SJCRH30 (cell line): ENCODE measurements at places on chromosomes 7 and 10. TPM values are rescaled to one million over a fixed set of nuclear protein-coding genes. Genes with fewer than 3 reads are reported as not detected.

The AKR1C2 gene
- total RNA-seq = 3.0 and 3.1 TPM in 2 replicates

The CUZD1 gene
- 1.9 and 3.3 TPM in 2 replicates for total RNA-seq

The LBX1 gene
- total RNA-seq = 13.5 and 13.7 TPM in 2 replicates

The VENTX gene
- 0.10 and 0.26 TPM in 2 replicates for total RNA-seq

The DLD gene
- 113 and 151 TPM in 2 replicates for total RNA-seq

The OPN4 gene
- not detected in 2 replicates for total RNA-seq

The TRIM8 gene
- total RNA-seq = 66.6 and 67.3 TPM in 2 replicates

The KCP gene
- 0.20 and 0.38 TPM in 2 replicates for total RNA-seq

The LLCFC1 gene
- total RNA-seq = not detected in 2 replicates

The FKBP14 gene
- 23.7 and 29.7 TPM in 2 replicates for total RNA-seq

The CCDC172 gene
- not detected in 2 replicates for total RNA-seq

The BTBD16 gene
- total RNA-seq = not detected in 2 replicates

The NUDT1 gene
- total RNA-seq = 71.2 and 91.3 TPM in 2 replicates

The NKX1-2 gene
- total RNA-seq = 0.24 and 0.56 TPM in 2 replicates

The PNLIPRP3 gene
- 0.10 TPM in 1 of 2 replicates, not detected in the other for total RNA-seq

The HOXA9 gene
- total RNA-seq = 0.10 and 0.30 TPM in 2 replicates

The TAS2R3 gene
- total RNA-seq = 0.24 and 0.38 TPM in 2 replicates

DNA sequence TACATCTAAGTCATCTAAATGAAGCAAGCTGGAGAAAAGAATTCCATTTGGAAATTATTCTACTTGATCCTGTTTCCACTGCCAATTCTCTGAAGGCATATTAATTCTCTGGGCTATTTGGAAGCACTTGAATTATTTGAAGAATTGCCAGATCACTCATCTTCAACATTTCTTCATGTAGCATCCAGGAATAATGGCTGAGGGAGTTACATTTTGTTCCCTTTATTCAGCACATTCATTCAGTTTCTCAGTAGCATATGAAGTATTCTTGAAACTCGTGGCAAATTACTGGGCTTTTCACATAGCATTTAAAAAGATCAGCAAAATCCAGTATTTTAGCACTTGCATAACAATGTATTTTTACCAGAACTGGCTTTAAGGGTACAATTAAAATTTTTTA, 127.1 kb upstream of the VIPR2 start:
- no peaks in the 10 kb centered on the region for H3K27me3 ChIP-seq
- no peaks in the 10 kb centered on the region for H3K4me1 ChIP-seq
- H3K36me3 ChIP-seq = no peaks in the 10 kb centered on the region
- no peak overlapping the region for H3K27ac ChIP-seq
- no peak overlapping the region for H3K4me3 ChIP-seq

- no peaks in the 10 kb centered on the region for H3K27me3 ChIP-seq
- H3K4me1 ChIP-seq = no peaks in the 10 kb centered on the region
- H3K36me3 ChIP-seq = no peaks in the 10 kb centered on the region
- H3K27ac ChIP-seq = no peak overlapping the region
These were observed 552 bp downstream of the IL15RA start for GRCh38 chr10:5976512-5977470.

DNA sequence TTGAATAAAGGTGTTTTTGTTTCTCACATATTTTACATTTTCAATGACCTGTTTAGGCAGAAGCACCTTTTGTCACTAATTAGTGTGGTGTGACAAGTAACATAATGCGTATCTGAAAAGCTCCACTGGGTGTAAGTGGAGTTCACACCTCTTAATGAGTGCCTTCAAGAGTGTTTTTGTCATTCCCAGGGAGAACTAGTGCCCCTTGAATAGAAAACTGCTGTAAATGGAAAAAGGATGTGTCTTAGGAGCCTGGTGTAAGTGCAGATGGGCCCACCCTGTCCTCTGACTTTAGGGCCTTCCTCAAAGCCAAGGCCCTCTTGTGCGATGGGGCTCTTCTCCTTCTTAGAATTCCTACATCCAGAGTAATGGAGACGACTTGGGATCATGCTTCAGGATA, 170.0 kb downstream of the MGMT start:
- no peak overlapping the region for H3K4me3 ChIP-seq
- no peaks in the 10 kb centered on the region for H3K36me3 ChIP-seq
- H3K27me3 ChIP-seq = no peaks in the 10 kb centered on the region

GRCh38 chr7:50394315-50394714, 55.8 kb downstream of the FIGNL1 start:
- DNase-seq = no peak
- H3K36me3 ChIP-seq = no peaks in the 10 kb centered on the region
- H3K4me3 ChIP-seq = no peak overlapping the region
- peaks cover under 1% of the 10 kb centered on the region; the same call in 1 of the 2 replicates for H3K27me3 ChIP-seq

- H3K27ac ChIP-seq = no peak overlapping the region
- H3K36me3 ChIP-seq = no peaks in the 10 kb centered on the region
- no peaks in the 10 kb centered on the region for H3K27me3 ChIP-seq
- no peak for DNase-seq
- no peak overlapping the region for H3K4me3 ChIP-seq
- H3K4me1 ChIP-seq = peaks cover 12% of the 10 kb centered on the region
These were observed 647.6 kb downstream of the TNS3 start for GRCh38 chr7:46934198-46934825.

- no peak overlapping the region for H3K27ac ChIP-seq
- H3K4me3 ChIP-seq = peak overlapping the region; percentile 57
- peaks cover 9% of the 10 kb centered on the region for H3K27me3 ChIP-seq
These were observed 824 bp downstream of the RELN start for GRCh38 chr7:103988468-103989199.

DNA sequence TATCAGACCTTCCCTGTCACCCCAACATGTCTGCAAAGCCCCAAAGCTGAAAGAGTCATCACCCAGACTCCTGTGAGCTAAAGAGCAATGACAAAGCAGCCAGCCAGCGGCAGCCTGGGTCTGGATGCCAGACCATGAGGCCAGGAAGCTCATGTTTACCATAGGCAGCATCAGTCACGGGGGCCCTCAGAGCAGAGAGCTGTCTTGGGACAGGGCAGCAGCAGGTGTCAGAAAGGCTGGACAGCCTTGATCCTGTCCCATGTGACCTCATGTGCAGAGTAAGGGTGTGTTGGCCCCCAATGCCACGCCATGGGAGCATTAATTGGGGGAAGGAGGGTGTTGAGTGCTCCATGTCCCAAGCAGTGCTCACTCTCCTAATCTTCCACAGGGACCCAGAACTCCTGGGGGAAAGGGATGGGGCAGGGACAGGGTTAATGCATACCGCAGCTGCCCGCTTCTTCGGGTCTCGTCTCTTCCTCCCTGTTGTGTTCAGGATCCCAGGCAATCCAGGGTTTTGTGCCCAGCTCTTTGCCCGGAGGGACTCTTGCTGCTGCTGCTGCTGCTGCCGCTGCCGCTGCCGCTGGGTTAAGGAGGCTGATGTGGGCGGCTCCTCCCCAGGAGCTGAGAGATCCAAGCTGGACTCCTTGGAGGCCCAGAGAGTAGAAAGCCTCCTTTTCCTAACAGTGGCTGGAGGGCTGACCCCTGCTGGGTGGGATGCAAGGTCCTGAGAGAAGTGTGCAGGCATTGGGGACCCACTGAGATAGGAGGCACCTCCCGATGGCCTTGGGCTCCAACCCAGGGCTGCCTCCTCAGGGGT, 7.1 kb downstream of the CCDC201 start:
- no peak overlapping the region for H3K27ac ChIP-seq
- peaks cover 18% of the 10 kb centered on the region for H3K27me3 ChIP-seq
- no peaks in the 10 kb centered on the region for H3K36me3 ChIP-seq
- H3K4me3 ChIP-seq = no peak overlapping the region
- DNase-seq = no peak

DNA sequence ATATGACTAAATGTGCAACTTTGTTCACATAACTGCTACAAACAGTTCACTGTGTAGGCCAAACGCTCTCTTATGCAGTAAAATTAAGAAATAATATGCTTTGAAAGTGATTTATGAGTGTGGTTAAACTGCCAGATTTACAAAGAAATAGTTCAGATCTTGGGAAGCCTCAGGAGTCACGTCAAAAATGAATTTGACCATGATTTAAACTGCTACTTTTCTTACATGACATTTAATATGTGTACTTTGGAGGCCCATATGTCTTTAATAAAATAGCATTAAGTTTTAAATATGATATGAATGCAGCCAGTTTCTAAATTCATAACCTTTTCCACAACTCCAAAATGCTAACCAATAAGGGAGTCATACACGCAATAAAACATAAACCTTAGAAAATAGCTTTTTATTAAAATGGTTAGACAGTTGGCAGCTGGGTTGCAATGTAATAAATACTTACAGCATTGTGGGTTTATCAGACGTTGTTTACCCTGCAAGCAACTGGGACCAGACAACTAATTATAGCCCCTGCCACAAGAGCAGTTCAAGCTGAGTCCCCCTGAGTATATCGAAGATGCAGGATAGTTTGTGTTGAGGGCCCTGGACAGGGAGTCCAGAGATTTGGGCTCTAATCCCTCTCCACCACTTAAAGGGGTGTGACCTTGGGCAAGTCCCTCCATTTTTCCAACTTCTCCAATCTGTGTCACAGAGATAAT, 640.4 kb downstream of the LRMDA start:
- no peak overlapping the region for H3K4me3 ChIP-seq
- no peaks in the 10 kb centered on the region for H3K27me3 ChIP-seq
- H3K4me1 ChIP-seq = peaks cover 6% of the 10 kb centered on the region
- no peak for DNase-seq

GRCh38 chr7:12056977-12057376, 154.1 kb upstream of the TMEM106B start:
- no peaks in the 10 kb centered on the region; the same call in 1 of the 2 replicates for H3K27me3 ChIP-seq
- no peak overlapping the region for H3K4me3 ChIP-seq
- DNase-seq = no peak

GRCh38 chr7:40674316-40674715, 539.5 kb downstream of the SUGCT start:
- DNase-seq = no peak
- H3K36me3 ChIP-seq = no peaks in the 10 kb centered on the region
- H3K4me3 ChIP-seq = no peak overlapping the region
- no peaks in the 10 kb centered on the region for H3K4me1 ChIP-seq
- H3K27ac ChIP-seq = no peak overlapping the region
- H3K27me3 ChIP-seq = peaks cover 7% of the 10 kb centered on the region; the same call in 1 of the 2 replicates

DNA sequence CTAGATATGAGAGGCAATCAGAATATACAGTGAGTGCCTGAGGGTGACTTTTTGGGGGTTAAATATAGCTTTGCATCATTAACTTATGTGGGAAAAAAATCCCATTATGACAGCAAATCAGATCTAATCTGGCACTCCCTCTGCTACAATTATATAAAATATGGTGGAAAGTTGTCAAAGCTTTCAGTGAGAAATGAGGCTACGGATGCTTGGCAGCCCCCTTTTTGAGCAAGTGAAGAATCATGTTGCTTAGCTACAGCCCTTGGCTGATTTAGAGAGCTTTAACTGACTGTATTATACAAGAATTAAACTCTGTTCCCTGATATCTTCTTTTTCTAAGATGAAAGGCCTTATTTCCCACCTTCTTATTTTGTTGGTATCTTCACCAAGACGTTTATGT, 57.4 kb downstream of the GPR158 start:
- peaks cover 5% of the 10 kb centered on the region; the same call in 1 of the 2 replicates for H3K27me3 ChIP-seq
- no peak overlapping the region for H3K27ac ChIP-seq
- H3K4me1 ChIP-seq = no peaks in the 10 kb centered on the region
- no peak overlapping the region for H3K4me3 ChIP-seq
- H3K36me3 ChIP-seq = no peaks in the 10 kb centered on the region
- DNase-seq = no peak

GRCh38 chr7:74092964-74093471, 9.4 kb downstream of the LIMK1 start:
- peak; percentile 67 for DNase-seq
- peak overlapping the region; percentile 58 for H3K4me3 ChIP-seq
- H3K27ac ChIP-seq = peak overlapping the region; percentile 83
- no peaks in the 10 kb centered on the region for H3K27me3 ChIP-seq
- peaks cover 26% of the 10 kb centered on the region for H3K4me1 ChIP-seq
- peaks cover 16% of the 10 kb centered on the region for H3K36me3 ChIP-seq

GRCh38 chr10:91022924-91023699, 102.2 kb upstream of the ANKRD1 start:
- H3K4me3 ChIP-seq = no peak overlapping the region
- peak; percentile 71 for DNase-seq
- peak overlapping the region; percentile 63 for H3K27ac ChIP-seq

- no peaks in the 10 kb centered on the region for H3K4me1 ChIP-seq
- DNase-seq = no peak
- no peaks in the 10 kb centered on the region for H3K36me3 ChIP-seq
These were observed 662.5 kb downstream of the POM121L12 start for GRCh38 chr7:53697913-53698312.

DNA sequence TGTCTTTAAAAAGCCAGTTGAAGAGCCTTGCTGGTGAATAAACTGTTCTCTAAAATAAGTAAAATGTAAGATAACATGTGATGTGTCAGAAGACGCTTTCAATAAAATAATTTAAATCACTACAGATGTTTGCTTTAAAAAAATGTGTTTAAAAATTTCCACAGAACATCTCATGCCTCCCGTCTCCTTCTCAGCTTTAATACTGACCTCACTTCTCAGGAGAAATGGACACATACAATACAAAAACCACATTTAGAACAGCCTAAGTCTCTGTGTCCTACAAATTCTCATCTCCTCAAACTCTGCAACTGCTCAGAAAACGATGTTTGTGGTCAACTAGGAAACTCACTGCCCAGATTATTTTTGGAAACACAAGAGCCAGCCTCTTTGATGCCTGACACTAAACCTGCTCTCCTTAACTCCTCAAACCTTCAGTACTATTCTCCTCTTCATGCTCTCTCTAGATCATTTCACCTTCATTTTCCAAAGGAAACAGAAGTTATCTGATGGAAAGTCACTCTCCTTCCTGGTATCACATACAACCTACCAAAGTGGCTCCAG, 120.3 kb downstream of the ZNF438 start:
- no peak overlapping the region for H3K4me3 ChIP-seq
- no peak for DNase-seq
- H3K27me3 ChIP-seq = no peaks in the 10 kb centered on the region

GRCh38 chr7:135801045-135801693, 52.6 kb upstream of the FAM180A start:
- H3K27me3 ChIP-seq = no peaks in the 10 kb centered on the region
- DNase-seq = peak; percentile 83
- H3K36me3 ChIP-seq = no peaks in the 10 kb centered on the region
- no peak overlapping the region for H3K27ac ChIP-seq
- no peak overlapping the region for H3K4me3 ChIP-seq

DNA sequence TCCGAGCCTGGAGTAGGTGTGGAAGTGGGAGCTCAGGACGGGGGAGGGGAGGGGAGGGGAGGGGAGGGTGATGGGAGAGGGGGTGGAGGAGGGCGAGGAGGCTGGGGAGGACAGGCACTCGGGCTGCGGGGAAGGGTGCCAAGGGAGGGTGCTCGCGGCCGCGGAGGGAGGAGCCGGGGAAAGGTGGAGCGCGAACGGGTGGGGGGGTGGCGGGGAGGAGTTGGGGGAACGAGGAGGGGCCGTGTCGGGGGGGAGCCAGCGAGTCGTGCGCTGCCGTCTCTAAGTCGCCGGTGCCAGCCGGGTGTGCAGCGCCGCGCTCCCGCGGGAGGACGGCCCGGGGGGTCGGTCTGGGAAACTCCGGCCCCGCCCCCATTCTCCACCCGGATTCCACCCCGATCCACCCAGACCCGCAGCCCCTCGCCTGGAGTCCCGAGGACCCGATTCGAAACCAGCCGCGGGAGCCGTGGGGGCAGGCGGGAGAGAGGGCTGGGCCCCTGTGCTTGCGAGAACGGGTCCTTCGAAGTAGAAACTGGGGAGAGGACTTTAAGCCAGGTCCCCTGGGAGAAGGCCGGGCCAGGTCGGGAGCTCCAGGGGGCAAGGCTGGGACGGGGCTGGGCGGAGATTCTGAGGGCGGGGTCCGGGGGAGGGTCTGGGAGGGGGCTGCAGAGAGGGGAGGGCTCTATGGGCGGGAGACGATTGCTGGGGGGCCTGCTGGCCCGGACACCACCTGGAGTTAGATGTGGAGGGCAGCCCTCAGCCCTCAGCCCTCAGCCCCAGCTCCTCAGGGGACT, at the start of gene ZNF467:
ZNF467 (minus strand) TSS at position 143 of the 791 bp plus-strand sequence. CDS start 2,556 bp downstream, outside the sequence.
- no peak within 1 kb of the TSS for H3K27ac ChIP-seq
- H3K36me3 ChIP-seq = no peaks in the 10 kb centered on the region
- DNase-seq = no peak
- H3K4me1 ChIP-seq = no peaks in the 10 kb centered on the region
